ENCODE measurements at places on chromosomes 4 and X.
A peak's percentile ranks its signal among the peaks of the same experiment; 100 is the strongest.

DNA sequence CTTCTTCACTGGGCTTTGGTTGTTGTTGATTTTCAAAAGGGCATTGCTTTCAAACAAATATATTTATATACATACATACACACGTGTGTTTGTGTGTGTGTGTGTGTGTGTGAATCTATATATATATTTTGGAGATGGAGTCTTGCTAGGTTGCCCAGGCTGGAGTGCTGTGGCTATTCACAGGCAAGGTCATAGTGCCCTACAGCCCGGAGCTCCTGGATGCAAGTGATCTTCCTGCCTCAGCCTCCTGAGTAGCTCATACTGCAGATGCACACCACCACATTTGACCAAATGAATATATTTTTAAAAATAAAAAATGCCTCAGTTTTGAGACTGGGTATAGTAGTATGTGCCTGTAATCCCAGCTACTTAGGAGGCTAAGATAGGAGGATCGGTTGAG is 34.4 kb downstream of the FRAS1 start:
- H3K4me3 ChIP-seq = no peak overlapping the region
- H3K4me1 ChIP-seq = no peaks in the 10 kb centered on the region
- H3K27me3 ChIP-seq = no peaks in the 10 kb centered on the region
- H3K36me3 ChIP-seq = no peaks in the 10 kb centered on the region
- H3K27ac ChIP-seq = no peak overlapping the region

DNA sequence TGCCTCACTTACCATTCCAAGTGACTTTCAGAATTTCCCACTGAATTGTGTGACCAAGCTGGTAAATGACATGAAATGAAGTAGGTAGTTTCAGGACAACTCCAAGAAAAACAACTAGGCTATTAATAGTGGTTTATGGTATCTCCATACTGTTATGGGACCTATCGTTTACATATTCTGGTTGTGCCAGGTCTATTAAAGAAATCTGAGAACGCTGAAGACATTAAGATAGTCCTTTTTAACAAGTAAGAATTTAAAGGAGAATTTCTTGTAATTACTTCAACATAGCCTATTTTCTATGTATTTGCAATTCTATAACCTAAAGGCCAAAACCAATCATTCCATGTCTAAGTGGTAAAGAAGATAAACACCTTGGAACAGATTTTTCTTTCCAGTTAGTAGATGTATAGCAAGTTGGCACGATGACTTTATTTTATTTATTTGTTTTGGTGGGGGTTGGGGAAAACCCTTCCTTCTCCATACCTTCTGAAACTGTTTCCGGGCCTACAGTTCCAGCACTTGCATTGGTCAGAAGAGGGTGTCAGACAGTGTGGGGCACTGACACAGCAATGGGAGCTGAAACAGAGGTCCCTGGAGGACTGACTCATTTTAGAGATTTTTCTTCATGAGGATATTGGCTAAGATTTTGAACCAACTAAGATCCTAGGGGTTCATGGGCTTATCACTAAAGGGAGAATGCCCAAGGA is 7.6 kb upstream of the DCLK2 start:
- no peaks in the 10 kb centered on the region for H3K36me3 ChIP-seq
- no peaks in the 10 kb centered on the region for H3K4me1 ChIP-seq
- H3K27ac ChIP-seq = no peak overlapping the region
- H3K27me3 ChIP-seq = no peaks in the 10 kb centered on the region

DNA sequence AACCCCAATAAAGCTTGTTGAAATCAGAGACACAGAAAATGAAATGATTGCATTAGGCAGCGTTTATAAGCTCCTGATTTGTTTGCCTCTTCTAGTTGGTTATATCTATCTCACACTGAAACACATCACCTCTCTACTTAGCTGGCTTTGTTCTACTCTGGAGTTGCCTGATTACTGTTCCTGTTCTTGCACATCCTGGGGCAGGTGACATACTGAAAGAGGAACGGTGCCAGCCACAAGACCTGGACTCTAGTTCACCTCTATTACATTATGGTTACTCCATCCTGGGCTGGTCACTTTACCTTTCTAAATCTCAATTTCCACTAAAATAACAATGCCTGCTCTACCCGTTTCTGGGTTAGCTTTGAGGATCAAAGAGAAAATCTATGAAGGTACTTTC is 47.9 kb downstream of the TRIM2 start:
- peaks cover 16% of the 10 kb centered on the region for H3K4me1 ChIP-seq
- no peak overlapping the region for H3K27ac ChIP-seq
- no peak for DNase-seq
- peaks cover 8% of the 10 kb centered on the region for H3K27me3 ChIP-seq

- no peaks in the 10 kb centered on the region for H3K4me1 ChIP-seq
- no peaks in the 10 kb centered on the region for H3K36me3 ChIP-seq
- H3K27me3 ChIP-seq = no peaks in the 10 kb centered on the region
Observed at GRCh38 chr4:71254451-71255012, 84.3 kb upstream of the SLC4A4 start.

DNA sequence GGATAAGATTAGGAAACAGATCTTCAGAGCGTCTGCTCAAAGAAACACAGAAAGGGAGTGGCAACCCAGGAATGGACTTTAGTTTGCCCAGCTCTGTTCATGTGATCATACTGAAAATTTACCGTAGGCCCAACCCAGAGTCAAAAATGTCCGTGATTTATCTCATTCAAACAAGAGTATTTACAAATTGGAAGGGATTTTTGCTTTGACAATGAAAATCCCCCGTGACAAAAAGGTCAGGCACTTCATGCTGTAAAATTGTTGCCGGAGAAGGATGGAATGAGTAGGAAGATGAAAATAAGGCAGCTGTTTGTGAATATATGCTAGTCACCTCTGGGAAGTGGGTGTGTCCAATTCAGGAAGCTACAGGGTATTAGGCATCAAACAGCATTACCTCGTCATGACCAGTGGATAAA is 1.2 kb downstream of the SULT1B1 start:
- DNase-seq = no peak
- no peak overlapping the region for H3K4me3 ChIP-seq
- H3K4me1 ChIP-seq = peaks cover 7% of the 10 kb centered on the region
- H3K27ac ChIP-seq = no peak overlapping the region
- H3K27me3 ChIP-seq = no peaks in the 10 kb centered on the region
- no peaks in the 10 kb centered on the region for H3K36me3 ChIP-seq

- no peak overlapping the region for H3K4me3 ChIP-seq
- no peak overlapping the region for H3K27ac ChIP-seq
- no peaks in the 10 kb centered on the region for H3K36me3 ChIP-seq
- no peaks in the 10 kb centered on the region for H3K4me1 ChIP-seq
- no peak for DNase-seq
Observed at GRCh38 chr4:127525608-127526007, 107.1 kb upstream of the INTU start.

GRCh38 chrX:134909261-134909660 is 81.5 kb upstream of the SMIM10 start:
- H3K27ac ChIP-seq = no peak overlapping the region
- no peak overlapping the region for H3K4me3 ChIP-seq
- no peaks in the 10 kb centered on the region for H3K36me3 ChIP-seq
- peaks cover 3% of the 10 kb centered on the region for H3K4me1 ChIP-seq

- no peaks in the 10 kb centered on the region for H3K36me3 ChIP-seq
- no peaks in the 10 kb centered on the region for H3K27me3 ChIP-seq
- no peak for DNase-seq
- H3K27ac ChIP-seq = no peak overlapping the region
Observed at GRCh38 chrX:15310117-15310516, 5.3 kb downstream of the ASB11 start.

- H3K27ac ChIP-seq = no peak overlapping the region
- H3K36me3 ChIP-seq = no peaks in the 10 kb centered on the region
- H3K27me3 ChIP-seq = no peaks in the 10 kb centered on the region
- DNase-seq = no peak
Observed at GRCh38 chr4:12138488-12138887, 709.8 kb upstream of the HS3ST1 start.

GRCh38 chr4:168440442-168441264 is 39.6 kb downstream of the DDX60L start:
- no peak overlapping the region for H3K27ac ChIP-seq
- H3K36me3 ChIP-seq = peaks cover 46% of the 10 kb centered on the region
- no peak overlapping the region for H3K4me3 ChIP-seq

GRCh38 chrX:119495734-119496726 is 27.8 kb downstream of the SLC25A5 start:
- H3K4me3 ChIP-seq = no peak overlapping the region
- H3K36me3 ChIP-seq = no peaks in the 10 kb centered on the region
- no peak overlapping the region for H3K27ac ChIP-seq
- H3K4me1 ChIP-seq = peaks cover 2% of the 10 kb centered on the region
- no peak for DNase-seq

DNA sequence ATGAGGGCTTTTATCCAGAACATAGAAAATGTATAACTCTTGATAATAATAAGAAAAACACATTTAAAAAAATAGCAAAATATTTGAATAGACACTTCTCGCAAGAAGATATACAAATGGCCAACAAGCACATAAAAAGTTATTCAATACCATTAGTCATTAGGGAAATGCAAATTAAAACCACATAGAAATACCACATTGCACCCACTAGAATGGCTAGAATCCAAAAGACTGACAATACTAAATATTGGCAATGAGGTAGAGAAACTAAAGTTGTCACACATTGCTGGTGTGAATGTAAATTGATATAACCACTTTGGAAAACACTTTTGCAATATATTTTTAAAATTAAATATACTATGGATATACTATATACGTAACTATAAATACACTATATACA is 754.3 kb upstream of the MAGEB2 start:
- no peaks in the 10 kb centered on the region for H3K27me3 ChIP-seq
- DNase-seq = no peak
- H3K4me3 ChIP-seq = no peak overlapping the region
- no peaks in the 10 kb centered on the region for H3K4me1 ChIP-seq
- H3K27ac ChIP-seq = no peak overlapping the region

- no peak for DNase-seq
- no peak overlapping the region for H3K4me3 ChIP-seq
- H3K27ac ChIP-seq = no peak overlapping the region
- no peaks in the 10 kb centered on the region for H3K27me3 ChIP-seq
Observed at GRCh38 chr4:38904090-38904666, 36.6 kb downstream of the FAM114A1 start.

DNA sequence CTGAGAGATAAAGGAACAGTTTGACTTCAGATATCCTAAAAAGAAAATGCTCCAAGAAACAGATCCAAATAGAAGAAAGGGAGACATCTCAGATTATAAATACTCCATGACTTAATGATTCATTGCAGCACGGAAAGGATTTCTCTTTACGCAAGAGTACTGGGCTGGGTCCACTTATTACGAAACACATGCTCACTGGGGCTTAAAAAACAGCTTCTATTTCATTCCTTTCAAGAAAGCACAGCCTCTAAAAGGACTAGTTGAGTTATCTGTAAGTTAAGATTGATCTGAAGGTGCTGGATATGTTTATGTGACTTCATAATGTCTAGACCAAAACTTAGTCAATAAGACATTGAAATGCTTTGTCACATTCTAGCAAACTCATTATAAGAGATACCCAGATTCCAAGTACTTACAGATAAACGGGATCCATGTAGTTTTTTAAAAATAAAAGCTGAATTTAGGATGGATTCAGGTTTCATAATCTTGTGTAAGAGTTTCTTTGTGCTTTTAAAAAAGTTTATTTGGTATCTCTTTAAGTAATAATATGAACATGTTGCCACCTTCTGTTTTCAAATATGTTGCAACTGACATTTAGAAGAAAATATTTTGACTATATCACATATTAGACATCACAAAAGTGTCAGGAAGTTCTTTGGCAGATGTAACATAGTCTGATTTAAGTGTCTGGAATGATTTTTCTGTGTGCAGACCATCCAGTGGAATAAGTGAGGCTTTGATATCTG is 109.5 kb upstream of the MYOZ2 start:
- H3K27ac ChIP-seq = peak overlapping the region; percentile 41
- no peaks in the 10 kb centered on the region for H3K4me1 ChIP-seq
- DNase-seq = no peak
- no peaks in the 10 kb centered on the region for H3K27me3 ChIP-seq
- H3K36me3 ChIP-seq = no peaks in the 10 kb centered on the region
- H3K4me3 ChIP-seq = no peak overlapping the region

DNA sequence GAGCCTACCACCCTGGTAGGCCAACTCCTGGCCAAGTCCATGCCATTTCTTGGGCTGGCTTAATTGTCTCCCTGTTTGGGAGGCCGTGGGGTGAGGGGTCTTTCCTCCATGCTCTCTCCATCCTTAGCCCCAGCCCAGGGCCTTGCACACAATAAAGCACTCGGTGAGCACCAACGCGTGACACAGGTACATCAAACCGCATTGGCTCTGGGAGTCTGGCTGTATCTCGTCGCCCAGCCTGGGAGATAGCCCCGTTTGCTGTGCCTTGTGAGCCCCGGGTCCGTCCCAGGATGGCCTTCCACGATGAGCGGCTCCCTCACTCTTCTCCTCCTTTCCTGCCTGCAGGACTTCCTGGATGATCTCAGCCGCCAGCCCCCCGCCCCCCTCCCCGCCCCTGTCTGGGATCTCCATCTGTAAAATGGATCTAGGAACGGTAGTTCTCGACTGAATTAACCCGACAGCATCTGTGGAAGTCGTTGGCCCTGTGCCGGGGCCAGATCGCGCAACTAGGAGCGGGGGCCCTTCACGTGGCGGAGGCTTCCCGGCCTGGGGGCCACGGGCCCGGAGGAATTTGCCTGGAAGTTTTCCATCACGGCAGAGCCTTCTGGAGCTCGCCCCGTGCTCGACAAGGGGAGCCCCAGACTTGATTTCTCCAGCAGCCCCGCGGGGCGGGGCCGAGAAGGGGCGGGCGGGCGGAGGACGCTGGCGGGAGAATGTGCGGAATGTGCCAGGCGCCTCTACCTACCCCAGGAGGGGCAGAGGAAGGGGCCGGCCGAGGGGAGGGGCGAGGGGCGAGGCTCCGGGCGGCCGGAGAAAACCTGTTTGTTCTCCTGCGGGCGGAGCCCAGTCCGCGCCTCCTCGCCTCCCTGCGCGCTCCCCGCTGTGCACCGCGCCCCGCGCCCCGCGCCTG is at the start of gene ZNF185:
TSS of gene ZNF185 (plus strand) at position 846 of the 910 bp plus-strand sequence. CDS start 16,423 bp downstream, outside the sequence.
- H3K27ac ChIP-seq = no peak within 1 kb of the TSS
- no peaks in the 10 kb centered on the region for H3K4me1 ChIP-seq
- no peaks in the 10 kb centered on the region for H3K27me3 ChIP-seq
- H3K36me3 ChIP-seq = no peaks in the 10 kb centered on the region

- peaks cover 7% of the 10 kb centered on the region for H3K36me3 ChIP-seq
- H3K4me3 ChIP-seq = peak overlapping the region; percentile 98
- no peaks in the 10 kb centered on the region for H3K27me3 ChIP-seq
Observed at GRCh38 chrX:47194194-47194787, 662 bp downstream of the UBA1 start.

DNA sequence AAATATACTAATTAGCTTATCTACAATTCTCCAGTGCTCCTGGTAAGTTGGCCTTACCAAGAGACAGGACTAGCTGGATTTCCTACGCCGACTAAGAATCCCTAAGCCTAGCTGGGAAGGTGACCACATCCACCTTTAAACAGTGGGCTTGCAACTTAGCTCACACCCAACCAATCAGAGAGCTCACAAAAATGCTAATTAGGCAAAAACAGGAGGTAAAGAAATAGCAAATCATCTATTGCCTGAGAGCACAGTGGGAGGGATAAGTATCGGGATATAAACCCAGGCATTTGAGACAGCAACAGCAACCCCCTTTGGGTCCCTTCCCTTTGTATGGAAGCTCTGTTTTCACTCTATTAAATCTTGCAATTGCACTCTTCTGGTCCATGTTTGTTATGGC is 1025.0 kb downstream of the RAB28 start:
- DNase-seq = no peak
- H3K27me3 ChIP-seq = no peaks in the 10 kb centered on the region
- no peak overlapping the region for H3K4me3 ChIP-seq
- H3K36me3 ChIP-seq = no peaks in the 10 kb centered on the region
- no peak overlapping the region for H3K27ac ChIP-seq
- no peaks in the 10 kb centered on the region for H3K4me1 ChIP-seq
